RPMI8226 (cell line): ENCODE measurements at places on chromosomes 5 and 9.

DNA sequence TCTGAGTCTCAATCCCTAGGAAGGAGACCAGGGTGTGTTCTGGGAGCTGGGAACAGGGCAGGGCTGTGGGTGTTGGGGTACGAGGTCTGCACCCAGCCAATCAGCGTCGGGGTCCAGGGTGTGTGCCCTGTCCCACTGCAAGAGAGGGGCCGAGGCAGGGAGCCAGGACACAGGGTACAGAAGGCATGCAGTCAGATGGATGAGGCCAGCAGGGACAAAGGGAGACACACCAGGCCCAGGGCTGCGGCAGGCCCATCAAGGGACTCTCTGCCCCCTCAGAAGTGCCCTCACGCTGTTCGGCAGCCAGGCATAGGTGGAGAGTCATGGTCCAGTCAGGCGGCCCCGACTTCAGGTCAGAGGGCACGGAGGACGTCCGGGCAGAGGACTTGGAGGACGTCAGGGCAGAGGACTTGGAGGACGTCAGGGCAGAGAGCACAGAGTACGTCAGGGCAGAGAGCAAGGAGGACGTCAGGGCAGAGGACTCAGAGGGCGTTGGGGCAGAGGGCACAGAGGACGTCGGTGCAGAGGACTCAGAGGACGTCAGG, 28.8 kb upstream of the ADAMTS2 start:
- DNase-seq: no peak

GRCh38 chr5:74320526-74320925, 320.0 kb downstream of the ENC1 start:
- no peak for DNase-seq

- DNase-seq: no peak
These were observed 19.6 kb upstream of the HRH2 start for GRCh38 chr5:175638305-175638704.

- DNase-seq: peak; percentile 45
These were observed 13.5 kb upstream of the ANKRD18B start for GRCh38 chr9:33510262-33511183.

DNA sequence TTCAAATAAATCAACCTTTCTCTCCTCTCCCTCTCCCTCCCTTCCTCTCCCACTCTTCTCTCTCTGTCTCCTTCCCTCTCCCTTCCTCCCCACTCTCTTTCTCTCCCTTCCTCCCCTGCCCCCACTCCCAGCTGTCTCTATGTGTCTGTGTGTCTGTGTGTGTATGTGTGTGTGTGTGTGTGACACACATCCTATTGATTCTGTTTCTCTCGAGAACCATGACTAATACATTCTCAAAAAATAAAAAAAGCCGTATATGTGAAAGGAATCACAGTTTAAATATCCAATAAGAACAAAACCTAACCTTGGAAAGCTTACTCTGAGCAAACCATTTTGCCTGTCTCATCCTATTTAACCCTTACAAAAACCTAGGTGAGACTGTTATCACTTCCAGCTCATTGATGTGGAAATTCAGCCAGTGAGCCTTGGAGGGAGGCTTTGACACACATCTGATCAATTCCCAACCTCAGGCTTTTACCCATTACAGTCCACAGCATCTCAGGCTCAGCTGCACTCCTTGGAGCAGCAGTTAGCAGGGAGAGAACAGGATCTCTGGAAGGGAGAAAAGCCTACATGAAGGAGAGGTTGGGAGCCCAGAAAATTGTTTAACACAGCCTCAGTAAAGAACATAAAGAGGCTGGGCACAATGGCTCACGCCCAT, 8.3 kb downstream of the HSD17B3 start:
- DNase-seq: no peak

DNA sequence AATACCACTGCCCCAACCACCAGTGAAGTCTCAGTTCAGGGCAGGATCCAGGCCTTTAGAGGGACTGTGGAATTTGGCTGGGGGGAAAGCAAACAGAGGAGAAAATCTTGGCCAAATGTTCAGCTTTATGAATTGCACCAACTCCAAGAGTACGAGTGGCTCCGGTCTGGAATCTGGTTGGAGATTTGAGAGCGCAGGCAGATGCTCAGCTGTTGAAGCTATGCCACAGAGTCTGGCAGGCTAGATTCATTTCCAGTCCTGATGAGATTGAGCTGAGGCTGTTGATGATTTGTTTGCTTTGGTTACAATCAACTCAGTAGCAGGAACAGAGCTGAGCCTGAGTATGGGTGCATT, 9.1 kb upstream of the HSPB3 start:
- DNase-seq: no peak

DNA sequence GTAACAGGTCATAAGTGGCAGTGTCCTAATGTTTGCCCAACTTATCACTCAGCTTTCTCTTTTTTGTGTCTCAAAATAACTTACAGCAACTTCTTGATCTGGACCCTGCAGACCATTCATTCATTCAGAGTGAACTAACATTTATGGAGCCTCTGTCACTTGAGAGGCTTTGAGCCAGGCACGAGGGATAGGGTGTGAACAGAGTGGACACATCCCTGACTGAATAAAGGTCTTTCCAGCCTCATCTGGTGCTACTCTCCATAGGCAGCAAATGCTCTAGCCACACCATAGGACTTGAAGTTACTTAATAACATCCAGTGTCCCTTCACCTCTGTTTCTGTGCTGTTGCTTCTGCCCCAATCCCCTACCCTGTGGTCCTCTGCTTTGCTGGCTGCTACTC, 212.1 kb upstream of the FBN2 start:
- DNase-seq: no peak

DNA sequence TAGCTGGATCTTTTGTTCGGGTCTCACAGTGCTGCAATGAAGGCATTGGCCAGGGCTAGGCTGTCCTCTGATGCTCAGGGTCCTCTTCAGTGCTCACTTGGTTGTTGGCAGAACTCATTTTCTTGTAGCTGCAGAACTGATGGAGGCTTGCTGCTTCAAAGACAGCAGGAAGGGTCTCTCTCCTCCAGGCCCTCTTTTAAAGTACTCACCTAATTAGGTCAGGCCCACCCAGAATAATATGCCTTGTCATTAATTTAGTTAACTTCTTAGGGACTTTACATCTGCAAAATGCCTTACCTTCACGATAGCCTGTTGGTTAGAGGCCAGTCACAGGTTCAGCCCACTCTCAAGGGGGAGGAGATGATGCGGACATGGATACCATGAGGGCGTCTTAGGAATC, 114.7 kb downstream of the FBXL7 start:
- DNase-seq: no peak

GRCh38 chr5:6749026-6749716, 35.9 kb downstream of the TENT4A start:
- no peak for DNase-seq

DNA sequence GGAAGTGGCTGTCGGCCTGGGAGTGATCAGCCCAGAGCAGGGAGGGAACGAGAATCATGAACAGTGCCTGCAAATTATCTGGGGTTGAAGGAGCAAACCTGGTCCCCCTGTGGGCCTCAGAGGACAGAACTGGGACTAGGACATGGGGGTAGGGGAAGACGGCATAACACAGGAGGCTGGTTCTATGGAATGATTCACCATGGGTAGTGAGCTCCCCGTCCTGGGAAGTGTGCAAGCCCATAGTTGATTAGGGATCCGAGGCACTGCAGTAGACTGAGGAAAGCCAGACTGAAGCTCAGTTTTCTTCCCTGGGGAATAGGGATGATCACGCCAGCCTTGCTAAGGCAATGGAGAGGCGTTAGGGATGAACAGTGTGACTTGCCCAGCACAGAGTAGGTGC, 5.6 kb downstream of the ADGRD2 start:
- DNase-seq: no peak

GRCh38 chr5:136769900-136770684, 404.7 kb upstream of the TRPC7 start:
- DNase-seq: peak; percentile 67

DNA sequence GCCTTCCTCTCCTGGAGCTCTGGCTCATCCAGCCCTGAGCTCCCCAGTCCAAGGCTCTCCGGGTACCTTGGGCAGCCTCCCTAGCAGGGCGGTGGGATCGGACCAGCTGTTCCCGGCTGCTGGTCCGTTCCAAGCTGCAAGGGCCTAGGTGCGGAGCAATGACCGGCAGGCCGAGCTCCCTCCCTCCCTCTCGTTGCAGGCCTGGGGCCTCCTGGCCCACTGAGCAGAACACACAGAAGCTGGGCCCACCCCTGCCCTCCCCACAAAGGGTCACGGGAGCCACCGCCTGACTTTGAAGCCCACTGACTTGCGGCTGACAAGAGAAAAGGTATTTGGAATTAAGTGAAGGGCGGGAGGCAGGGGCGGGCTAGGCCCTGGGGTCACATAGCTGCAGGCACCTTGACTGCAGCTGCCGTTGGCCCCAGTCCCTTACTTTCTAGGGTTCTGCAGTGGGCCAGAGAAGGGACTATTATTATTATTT, 104.7 kb upstream of the IER5L start:
- no peak for DNase-seq

DNA sequence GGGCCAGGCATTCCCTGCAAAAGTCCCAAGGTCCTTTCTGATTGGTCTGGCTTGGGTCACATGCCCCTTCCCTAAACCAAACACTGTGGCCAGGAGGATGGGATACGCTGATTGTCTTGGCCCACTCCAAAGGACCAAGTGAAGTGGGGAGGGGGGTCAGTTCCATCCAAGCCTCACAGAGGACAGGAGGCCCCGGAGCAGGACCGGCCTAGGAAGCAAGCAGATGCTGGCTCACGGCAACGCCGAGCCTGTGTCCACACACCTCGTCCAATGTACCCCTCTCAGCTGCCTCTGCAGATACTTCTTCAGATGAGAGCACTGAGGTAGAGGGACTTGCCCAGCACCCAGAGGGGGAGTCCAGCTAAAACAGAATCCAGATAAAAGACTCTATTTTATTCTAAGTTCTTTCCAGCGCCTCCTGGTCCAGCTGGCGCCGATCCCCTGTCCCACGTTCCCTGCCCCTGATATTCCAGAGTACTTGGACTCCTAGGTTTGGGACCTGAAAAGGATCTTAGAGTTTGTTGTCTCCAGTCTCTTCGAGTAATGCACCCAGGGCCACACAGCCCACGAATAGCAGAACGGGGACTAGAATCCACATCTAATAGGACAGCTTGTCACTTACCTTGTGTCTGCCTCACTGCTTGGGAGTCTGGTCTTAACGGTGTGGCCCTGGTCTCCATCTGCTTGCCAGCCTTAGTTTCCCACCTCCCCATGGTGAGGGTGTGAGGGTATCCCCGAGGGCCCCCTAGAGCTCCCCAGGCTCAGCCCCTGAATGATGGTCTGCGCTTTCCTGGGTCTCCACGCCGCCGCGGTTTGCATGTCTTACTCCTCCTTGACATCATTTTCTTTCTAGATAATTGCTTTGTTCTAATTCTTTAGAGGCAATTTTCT, 72.4 kb upstream of the UNC5A start:
- no peak for DNase-seq

DNA sequence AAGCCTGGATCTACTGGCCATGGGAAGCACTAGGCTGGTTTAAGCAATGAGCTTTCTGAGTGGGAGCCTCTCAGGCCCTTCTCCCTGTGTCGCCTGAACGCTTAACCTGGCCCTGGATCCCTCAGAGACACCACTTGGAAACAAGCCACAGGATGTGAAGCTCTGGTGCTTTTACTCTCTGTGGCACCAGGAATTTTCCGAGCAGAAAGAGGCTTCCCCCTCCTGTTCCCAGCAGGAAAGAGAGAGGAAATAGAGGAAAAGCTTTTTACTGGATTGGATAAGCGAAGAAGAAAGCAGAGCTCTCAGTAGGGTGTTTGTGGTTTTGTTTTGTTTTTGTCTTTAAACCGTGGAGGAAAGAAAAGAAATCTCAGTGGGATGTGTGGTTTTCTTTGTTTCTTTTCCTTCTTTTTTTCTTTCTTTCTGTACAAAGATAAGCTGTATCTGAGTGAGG, 34.5 kb downstream of the COL15A1 start:
- DNase-seq: no peak

DNA sequence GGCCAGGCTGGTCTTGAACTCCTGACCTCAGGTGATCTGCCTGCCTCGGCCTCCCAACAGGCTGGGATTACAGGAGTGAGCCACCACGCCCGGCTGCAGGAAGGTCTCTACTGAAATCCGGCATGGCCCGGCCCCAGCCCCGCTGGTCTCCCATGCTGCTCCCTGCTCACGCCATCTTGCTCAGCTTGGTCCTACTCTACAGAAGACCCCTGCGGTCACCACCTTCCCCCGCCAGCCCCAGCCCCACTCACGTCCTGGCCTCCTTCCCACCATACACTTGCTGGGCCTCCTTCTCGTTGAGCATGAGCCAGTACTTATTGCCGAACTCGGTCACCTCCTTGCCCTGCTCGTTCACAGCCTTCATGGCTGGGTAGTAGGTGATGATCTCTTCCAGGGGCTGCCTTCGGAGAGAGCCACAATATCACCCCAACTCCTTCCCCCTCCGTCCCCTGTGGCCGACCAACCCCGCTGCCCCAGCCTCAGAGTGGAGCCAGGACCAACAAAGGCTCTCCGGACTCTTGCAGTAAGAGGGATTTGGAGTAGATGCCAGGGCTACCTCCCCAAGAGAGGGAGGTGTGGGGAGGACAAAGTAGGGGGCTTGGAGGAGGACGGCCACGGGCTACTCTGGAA, 4.0 kb downstream of the PTGES2 start:
- DNase-seq: no peak

- DNase-seq: no peak
These were observed 102.5 kb downstream of the LIFR start for GRCh38 chr5:38453921-38454320.

DNA sequence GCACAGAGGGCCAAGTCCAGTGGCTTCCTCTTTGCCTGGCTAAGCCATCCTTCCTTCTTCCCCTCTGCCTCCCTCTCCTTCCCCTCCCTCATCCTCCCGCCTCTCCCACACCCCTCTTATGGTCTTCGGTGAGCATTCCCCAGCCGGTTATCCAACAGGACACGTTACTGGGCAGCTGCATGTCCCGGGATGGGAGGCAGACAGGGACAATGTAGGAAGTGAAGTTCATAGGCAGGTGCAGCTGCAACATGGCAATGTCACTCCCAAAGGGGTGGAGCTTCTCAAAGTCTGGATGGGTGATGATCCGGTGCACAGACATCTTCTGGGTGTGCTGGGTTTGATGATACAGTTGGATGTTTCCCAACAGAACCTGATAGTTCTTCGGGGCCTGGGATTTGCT, 71.4 kb upstream of the SPTLC1 start:
- DNase-seq: no peak

- no peak for DNase-seq
These were observed 1458.8 kb upstream of the ACO1 start for GRCh38 chr9:30925635-30926034.

DNA sequence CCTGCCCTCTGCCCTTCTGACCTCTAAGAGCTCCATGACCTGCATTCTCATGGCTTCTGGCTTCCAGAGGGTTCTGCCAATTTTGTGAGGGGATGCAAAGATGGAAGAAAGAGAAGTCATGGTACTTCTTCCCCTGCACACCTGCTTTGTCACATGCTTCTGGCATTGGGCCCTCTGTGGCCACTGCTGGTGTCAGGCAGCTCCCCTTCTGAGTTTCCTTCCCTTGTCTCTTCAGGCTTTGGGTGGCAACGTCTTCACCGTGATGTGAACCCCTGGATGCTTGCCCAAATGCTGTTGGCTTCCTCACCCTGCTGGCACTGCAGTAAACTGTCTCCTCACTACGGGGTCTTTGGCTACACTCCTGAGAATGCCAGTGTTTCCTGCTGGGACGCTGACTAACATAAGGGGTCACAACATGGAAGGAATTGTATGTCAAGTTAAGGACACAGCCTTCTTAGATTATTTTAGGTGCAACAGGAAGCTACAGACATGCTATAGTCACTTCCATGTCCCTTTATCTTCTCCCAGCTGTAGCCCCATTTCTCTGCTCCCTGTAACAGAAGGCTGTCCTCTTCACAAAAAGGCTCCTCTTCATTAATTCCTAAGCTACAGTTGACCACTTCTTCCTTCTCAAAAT, 8.9 kb upstream of the CLINT1 start:
- DNase-seq: peak; percentile 91

- no peak for DNase-seq
These were observed 371.2 kb downstream of the PDE4D start for GRCh38 chr5:59522201-59522831.

- peak; percentile 22 for DNase-seq
These were observed 2257.5 kb upstream of the C9orf72 start for GRCh38 chr9:29830821-29831220.
